ENCODE measurements at places on chromosomes 7 and 10.

GRCh38 chr10:6347391-6347951, 144.7 kb downstream of the PFKFB3 start:
- DNase-seq, result peak; percentile 13

GRCh38 chr10:110388687-110389052, 84.0 kb upstream of the SMNDC1 start:
- DNase-seq, result no peak

- DNase-seq, result no peak
Measured at GRCh38 chr7:104552102-104552501, 223.7 kb downstream of the LHFPL3 start.

GRCh38 chr10:31883397-31883796, 45.2 kb downstream of the ARHGAP12 start:
- no peak for DNase-seq

GRCh38 chr10:17067376-17068264, 62.0 kb downstream of the CUBN start:
- DNase-seq, result no peak

DNA sequence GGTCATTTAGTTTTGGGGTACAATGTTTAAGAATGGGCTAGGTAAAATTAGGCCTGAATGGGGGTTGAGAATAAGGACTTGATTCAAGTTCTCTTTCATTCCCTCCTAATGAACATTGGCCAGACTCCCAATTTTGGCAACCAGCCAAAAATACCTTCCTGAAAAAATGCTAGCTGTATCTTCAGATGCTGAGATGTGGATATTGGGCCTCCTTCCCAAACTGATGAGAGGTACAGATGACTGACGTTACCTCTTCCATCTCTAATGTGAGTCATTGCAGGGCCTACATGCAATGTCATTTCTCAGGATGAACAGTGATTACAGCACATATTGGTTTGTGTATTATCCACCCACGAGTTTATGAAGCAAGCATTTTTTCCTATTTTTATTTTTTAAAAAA, 151.6 kb downstream of the SND1 start:
- no peak for DNase-seq

All from stimulated activated CD8-positive, alpha-beta memory T cell treated with anti-CD3 and anti-CD28 coated beads, Interleukin-7, amount 100 ng/mL, for 1 hour (primary cell).